ENCODE measurements at places on chromosomes 7 and 10. TPM values are rescaled to one million over a fixed set of nuclear protein-coding genes. Genes with fewer than 3 reads are reported as not detected.

- DNase-seq = no peak
Measured at GRCh38 chr7:28006491-28006890, 174.1 kb downstream of the JAZF1 start.

DNA sequence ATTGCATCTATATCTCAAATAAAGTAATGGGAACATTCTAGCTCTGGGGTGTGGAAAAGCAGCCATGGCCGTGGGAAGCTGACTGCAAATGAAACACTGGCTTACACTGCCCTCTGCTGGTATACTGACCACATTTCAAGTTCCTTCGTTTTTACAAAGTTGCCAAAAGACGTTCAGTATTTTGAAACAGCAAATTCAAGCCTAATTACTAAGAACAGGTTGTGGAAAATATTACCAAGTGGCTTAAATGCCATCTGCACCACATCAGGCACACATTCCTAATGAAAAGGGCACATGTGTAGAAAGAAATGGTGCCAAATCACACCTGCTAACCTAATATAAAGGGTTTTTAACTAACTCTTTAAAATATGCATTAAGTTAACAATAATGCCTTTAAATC, 83.9 kb downstream of the JAZF1 start:
- peak; percentile 37 for DNase-seq

DNA sequence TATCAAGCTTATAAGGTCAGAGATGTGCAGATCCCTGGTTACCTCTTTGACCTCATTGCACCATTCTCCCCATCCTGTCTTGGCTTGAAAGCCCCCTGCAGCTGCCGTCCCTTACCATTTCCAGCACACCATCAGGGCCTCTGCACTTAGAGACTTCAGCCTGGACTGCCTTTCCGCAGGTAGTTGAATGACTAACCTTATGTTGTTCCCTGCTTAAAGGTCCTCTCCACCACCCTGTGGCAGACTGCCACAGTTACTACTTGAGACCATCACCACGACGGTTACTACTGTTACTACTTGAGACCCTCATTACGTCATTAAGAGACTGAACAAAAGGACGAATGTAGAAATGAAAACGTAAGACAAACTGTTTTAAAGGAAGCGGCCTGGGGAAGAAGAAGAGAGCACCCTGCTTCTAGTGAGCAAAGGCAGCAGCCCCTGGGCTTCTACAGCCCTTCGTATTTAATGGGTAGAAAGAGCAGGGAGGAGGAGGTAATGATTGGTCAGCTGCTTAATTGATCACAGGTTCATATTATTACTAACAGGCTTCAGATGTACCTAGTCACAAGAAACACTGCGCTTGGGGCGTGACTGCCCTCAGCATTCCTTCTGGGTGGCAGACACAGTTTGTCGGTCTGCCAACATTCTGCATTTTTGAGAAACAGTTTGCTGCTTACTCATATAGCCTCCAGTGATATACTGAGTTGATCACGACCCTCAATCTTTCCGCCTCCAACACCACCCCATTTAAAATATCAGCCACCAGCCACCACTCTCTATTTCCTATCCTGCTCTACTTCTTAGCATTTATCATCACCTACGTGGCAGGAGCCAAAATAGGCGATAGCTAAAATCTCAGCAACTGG, 74.1 kb upstream of the PARD3 start:
- no peak for DNase-seq

DNA sequence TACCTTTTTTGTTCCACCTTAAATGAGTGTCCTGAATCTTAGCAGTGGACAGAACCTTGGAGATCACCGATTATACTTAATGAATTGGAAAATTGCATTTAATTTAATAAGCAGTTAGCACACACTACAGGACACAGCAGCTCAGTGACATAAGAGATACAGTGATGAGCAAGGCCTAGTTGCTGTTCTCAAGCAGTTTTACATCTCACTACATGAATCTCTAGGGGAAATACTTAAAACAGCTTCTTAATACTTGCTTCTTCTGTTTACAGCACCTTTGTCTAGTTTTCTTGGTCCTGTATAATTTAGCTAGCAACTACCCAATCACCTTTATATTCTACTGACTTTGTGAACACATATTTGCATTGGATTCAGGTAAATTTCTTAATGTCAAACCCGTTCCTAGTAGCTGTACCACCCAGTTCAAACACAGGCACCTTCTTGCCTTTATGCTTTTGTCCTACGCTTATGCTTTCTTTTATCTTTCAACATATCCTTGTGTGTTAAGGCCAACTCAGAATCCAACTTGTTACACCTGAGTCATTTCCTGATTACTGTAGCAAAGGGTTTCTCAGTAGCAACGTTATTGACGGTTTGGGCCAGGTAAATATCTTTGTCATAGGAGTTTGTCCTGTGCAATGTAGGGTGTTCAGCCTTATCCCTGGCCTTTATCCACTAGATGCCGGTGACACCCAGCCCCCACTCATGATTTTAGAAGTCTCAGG, 1.8 kb downstream of the STAM start:
- no peak for DNase-seq

GRCh38 chr10:109022417-109023049, 900.8 kb downstream of the XPNPEP1 start:
- no peak for DNase-seq

Gene CALN1
- not detected for total RNA-seq

DNA sequence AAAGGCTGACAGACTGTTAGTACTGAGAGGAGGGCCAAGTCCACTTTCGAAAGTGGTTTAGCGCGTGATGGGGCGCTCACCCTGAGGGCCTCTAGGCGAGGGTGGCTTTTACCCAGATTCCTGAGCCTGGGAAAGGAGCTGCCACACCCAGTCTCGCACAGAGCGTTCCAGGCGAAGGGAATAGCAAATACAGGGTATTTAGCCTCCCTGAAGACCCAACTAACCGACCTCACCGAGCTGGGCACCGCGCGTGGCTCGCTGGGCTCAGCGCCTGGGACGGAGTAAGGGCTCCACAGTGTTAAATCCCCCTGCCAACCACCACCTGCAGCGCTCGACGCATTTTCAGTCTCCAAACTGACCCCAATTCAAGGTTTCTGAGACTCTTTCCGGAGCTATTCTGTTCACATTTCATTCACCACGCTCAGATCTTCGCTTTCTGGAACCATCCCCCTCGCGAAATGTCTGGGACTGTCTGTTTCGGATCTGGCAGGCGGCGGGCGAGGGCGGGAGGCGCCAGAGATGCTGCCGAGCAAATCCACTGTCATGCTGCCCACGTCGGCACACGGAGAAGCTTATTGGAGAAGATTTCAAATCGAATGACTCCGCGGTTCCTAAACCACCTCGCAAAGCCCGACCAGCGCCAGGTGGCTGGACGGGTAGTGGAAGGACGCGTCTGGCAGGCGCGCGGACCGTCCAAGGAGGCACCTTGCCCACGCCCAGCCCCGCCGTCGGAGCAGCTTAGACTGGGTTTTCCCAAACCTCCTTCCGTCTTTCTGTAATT, 1.4 kb upstream of the OSBPL3 start:
- DNase-seq = no peak

- no peak for DNase-seq
Measured at GRCh38 chr7:50321487-50322067, 17.1 kb downstream of the IKZF1 start.

Gene ALOX5
- not detected for total RNA-seq

DNA sequence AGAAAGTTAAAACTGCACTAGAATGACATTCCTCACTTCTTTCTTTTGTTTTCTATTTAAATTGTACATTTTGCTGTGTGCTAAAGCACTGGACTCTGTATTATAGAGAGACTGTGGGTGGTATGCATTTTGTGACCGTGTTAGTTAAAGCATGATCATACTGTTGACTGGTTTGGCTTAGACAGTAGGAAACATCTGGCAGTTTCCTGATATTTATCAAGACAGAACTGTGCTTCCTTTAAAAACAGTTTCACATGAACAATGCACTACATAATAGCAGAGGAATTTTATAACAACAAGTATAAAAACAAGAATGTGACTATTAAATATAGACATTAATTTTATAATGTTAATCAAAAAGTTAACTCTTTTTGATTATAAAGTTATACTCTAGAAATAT, 23.1 kb downstream of the GNG11 start:
- DNase-seq = no peak

DNA sequence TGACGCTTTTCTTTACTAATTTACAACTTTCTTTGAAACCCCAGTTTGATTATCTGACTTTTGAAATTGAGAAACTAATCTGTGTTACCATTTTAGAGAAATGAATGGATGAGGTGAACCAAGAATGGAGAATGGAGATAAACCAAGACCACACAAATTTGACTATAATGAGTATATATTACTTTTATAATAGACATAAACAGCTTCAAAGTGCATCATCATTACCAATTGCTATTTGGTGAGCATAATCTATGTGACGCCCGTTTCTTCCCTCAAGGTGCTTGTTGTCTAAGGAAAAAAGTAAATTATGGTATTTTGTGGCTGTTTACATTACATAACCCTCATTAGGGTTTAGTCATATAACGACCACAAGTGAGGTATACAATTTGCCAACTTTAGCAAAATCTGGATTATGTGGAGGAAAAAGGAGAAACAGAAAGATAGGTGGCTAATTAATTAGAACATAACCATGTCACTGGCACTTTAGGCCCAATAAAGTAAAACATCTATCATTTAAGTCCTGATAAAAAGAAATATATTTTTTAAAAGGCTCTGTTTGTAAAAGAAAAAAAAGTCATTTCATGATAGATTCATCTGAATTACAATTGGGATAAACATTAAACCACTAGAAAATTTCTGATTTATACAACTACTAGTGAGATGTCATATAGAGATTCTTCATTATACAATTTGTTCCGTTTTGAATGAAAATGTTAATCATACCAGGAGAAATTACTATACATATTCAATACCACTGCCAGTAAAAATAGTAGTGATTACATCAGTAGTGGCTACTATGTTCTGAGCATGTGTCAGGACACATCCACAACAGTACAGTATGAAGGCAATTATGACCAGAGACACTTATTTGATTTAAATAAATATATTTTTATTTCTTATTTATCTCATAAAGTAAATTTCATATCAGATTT, 118.2 kb upstream of the FAM133B start:
- no peak for DNase-seq

DNA sequence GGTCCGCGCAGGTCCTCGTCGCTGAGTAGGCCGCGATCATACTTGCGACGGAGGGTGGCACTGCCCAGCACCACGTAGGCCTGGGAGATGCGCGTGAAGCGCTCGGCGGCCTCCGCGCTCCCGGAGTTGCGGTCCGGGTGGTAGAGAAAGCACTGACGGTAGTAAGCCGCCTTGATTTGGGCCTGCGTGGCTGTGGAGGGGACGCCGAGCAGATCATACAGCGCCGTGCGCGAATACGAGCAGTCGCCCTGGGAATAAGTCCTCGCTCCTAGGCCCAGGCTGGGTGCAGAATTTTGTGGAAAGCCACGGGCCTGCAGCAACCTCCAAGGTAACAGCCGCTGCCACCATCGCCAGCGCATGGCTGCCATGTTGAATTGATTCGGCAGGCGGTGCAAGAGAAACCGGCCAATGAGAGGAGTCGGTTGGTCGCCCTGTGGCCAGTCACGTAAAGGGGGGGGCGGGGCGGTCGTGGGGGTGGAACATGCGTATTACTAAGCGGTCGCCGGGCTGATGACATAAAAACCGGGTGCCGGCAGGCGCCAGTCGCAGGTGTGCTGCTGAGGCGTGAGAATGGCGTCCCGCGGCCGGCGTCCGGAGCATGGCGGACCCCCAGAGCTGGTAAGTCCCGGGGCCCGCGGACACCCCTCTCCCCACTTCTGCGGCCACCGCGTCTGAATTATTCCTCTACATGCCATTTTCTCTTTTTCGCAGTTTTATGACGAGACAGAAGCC, at the start of the genes BUD23 and DNAJC30:
Gene BUD23 (plus strand): TSS at position 542 of the 732 bp plus-strand sequence. CDS start 29 bp downstream, at position 571.
Gene DNAJC30 (minus strand): TSS at position 398 of the 732 bp plus-strand sequence. CDS start 30 bp downstream, at position 368.
- peak; percentile 54 for DNase-seq

Gene C10orf67
- total RNA-seq = not detected

DNA sequence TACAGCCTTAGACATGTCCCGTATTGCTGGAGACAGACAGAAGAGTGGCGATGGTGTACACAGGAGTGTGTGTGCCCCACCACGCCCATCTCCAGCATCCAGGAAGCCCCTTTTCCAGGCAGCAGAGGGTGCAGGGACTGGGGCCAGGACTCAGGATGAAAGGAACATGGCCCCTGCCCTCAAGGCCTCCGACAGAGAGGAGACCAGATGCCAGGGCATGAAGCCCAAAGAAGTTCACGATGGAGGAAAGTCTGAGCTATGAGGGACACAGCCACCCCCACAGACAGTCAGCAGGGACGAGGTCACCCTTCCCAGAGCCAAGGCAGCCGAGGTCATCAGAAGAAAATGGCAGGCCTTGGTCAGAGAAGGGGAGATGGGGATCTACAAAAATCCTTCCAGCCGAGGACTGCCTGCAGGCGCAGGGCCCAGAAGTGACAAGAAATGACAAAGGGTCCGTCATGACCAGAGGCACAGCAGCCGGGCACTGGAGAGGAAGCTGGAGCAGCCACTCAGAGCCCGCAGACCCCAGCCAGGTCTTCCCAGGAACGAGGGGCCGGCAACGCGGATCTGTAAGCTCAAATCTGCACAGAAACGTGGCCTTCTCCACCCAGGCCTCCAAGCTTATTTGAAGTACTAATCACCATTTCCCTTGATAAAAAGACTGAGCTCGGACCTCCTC, 78.7 kb upstream of the PPP2R2D start:
- DNase-seq = no peak

DNA sequence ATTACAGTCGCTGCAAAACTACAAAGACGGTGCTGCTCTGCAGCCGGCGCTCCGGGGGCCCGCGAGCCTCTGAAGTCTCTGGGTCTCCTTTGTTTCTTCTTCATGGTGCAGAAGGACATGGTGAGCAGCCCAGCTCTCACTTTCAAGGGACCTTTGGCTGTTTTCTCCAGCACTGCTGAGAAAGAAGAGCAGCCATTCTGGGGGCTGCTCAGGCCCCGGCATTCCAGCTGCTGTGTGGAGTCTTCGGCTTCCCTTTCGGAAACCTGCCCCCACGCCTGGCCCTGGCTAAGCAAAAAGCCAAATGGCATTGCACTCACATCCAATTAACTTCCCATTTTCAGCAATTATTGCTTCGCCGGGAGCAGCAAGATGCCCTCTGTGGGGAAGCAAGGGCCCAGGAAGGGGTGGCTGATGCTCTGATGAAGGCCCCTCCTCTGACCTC, 555.7 kb downstream of the PTPRN2 start:
- no peak for DNase-seq

DNA sequence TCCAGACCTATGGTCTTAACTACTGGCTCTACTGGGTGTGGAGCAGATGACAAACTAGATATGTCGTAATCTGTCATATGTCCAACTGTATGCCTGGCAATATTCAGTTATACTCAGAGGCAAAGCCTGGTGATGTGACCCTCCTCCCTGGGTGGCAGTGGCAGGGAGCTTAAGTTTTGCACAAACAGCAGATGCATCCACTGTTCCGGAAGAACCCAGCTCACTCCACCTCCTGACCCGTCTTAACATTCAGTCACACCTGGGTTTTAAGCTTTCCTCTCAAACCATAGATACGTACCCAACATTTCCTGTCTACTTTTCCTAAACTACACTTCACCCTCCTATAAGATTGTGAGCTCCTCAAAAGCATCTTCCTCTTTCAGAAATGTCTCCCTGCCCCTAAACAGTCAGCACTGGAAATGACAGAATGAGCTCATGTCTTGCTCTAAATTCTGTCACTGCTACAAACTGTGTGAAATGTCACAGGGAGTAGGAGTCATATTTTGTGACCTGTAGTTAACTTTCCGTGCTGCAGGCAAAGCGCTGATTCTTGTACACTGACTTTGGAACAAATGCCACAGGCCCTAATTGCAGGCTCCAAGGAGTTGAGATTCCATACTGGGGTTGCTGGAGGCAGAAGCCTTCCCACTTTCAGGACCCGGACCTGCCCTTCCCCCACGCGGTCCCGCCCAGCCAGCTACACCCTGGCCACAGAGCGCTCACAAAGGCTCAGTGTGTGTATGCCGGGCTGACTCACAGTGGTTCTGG, 23.9 kb downstream of the SCD start:
- DNase-seq = no peak

GRCh38 chr7:38574086-38574485, 57.1 kb downstream of the AMPH start:
- DNase-seq = no peak

GRCh38 chr7:107953924-107954303, 49.0 kb downstream of the LAMB1 start:
- no peak for DNase-seq

All from glomerular endothelial cell (primary cell).